ENCODE measurements at places on chromosomes 11 and 22.

- DNase-seq: no peak
Measured at GRCh38 chr11:26234451-26234850, 97.5 kb upstream of the ANO3 start.

- DNase-seq: no peak
Measured at GRCh38 chr11:44308256-44308922, 1.6 kb downstream of the ALX4 start.

DNA sequence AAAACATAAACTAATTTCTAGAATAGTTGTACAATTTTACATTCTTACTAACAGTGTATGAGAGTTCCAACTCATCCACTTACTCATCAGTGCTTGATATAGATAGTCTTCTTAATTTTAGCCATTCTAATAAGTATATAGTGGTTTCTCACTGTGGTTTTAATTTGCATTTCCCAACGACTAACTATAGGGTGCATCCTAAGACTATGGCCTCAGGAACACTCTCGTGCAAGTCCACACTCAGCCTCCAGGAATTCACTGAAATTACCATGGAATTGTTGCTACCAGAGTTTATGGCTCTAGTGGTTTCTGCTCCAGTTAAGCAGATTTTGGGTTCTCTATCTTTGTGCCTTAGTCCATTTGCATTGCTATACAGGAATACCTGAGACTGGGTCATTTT, 60.1 kb upstream of the GUCY1A2 start:
- peak; percentile 7 for DNase-seq

GRCh38 chr11:94749369-94749768, 18.8 kb upstream of the AMOTL1 start:
- no peak for DNase-seq

GRCh38 chr22:41697126-41697775, 2.1 kb upstream of the MEI1 start:
- peak; percentile 31 for DNase-seq

DNA sequence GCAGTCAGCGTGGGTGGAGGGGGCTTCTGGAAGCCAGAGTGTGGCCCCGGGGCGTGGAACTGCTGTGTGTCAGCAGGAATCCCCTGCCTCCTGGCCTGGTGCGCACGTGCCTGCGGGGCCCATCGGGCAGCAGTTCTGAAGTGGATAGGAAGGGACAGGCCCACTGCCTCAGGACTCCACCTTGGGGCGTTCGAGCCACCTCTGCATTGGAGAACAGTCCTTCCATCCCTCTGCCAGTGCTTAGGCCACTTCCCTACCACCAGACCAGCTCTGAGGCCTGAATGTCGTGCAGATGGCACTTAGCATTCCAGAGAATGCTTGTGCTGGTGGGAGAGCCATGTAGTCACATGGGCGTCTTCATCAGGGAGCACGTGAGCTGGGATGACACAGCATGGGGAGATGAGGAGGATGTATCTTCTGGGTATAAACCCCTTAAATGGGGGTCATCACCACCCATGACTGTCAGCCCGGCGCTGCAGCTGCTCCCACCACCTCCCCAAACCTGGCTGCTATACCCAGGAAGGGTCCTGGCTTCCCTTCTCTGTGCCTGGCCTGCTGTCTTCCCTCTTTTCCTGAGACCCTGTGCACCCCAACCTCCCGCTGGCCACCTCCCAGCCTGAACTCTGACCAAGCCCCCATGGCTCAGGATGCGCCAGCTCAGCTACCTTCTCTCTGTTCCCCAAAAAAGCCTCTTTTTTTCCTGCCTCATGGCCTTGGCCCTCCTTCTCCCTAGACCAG, 9.7 kb downstream of the INCENP start:
- DNase-seq: no peak

DNA sequence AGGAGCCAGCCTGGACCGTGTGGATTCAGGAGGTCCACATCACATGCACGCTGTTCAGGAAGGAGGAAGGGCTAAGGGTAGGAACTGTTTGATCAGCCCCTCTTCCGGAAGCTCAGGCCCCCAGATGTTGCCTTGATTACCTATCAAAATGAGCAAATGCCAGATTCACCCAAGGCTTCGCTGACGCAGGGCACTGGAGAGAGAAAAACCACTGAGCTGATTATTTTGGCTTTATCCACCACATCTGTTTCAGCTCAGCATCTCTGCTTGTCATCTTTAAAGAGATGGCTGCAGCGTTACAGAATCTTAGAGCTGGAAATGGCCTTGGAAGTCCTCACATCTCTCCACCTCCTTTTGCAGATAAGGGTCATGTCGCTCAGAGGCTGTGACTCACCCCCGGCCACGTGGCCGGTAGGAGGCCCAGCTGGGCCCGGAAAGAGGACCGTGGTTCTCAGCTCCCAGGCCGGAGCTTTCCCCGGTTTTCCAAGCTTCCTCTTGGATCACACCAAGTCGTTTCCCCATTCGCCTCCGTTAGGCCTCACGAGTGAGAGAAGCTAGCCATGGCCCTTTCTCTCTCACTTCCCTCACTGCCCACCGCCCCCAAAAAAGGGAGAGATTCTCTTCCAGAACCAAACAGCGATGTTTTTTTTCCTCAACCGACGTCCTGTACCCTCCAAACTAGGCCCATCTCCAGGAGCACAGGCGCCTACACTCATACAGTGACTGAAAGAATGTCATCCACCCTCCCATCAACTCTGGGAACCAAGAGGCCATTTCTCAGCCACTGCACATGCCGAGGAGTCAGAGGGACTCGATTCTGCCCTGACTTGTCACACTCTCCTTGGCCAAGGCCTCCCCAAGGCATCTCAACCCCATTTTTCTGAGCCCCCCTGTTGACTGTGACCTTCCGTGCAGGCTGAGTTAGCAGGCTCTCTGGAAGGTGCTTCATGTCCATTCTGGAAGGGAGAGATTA, 37.6 kb downstream of the LIF start:
- DNase-seq: peak; percentile 56

GRCh38 chr22:28741200-28741784, 328 bp downstream of the CHEK2 start:
- DNase-seq: no peak

DNA sequence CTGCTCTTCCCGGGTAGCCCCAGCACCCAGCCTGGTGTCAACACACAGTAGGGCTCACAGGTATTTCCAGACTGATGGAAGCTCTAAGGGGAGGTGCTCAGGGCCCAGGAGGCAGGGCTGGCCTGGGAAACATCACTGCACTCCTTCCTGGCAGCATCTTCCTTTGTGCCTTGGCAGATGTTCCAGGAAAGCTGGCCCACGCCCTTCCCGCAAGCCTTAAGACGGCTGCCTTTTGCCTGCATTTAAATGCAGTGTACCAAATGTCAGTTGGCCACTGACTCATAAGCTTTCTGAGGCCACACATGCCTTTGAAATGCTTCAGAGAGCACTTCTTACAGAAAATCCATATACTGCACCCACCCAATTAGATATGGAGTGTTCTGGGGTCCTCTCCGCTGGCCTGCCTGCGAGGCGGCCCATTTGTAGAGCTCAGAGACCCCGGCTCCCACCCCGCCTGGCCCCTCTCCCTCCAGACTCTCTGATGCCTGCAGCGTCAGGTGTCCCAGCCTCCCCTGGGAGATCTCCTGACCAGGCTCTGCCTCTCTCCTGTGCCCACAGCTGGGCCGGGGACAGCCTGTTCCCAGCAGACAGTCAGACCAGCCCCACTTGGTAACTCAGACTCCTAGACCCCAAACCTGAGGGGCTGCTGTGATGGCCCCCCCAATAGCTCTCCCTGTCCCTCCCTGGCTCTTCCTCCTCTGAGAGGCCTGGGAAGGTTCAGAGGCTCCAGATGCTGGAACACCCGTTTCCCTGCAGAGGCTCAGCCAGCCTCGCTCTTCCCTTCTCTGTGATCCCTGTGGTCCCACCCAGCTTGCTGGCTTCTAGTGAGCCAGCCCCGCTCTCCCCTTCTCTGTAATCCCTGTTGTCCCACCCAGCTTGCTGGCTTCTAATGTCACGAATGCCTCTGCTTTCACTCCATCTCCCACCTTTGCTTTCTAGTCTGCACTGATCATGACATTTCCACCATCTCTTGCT, 47.6 kb upstream of the THY1 start:
- peak; percentile 83 for DNase-seq

GRCh38 chr11:130006929-130007328, 4.3 kb upstream of the PRDM10 start:
- no peak for DNase-seq
